NCI-H1436 treated with DMSO at 0.1 percent for 48 hours (cell line): ENCODE measurements at places on chromosomes 11 and 22.

DNA sequence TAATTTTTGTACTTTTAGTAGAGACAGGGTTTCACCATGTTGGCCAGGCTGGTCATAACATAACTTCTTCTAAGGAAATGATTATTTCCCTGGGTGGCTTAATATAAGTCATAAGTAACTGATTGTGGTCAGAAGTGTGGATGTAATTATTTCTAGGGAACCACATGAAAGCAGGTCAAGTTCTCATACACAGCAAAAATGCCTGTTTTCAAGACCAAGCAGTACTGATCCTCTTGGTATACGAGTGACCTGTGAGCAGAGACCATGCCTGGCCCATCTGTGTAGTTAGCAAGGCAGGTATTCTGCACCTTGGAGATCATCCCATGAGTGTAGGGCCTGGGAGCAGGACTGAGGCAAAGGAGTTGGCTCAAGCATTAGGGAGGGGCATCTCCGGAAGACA lies 32.5 kb upstream of the NUCB2 start:
- no peak for DNase-seq

DNA sequence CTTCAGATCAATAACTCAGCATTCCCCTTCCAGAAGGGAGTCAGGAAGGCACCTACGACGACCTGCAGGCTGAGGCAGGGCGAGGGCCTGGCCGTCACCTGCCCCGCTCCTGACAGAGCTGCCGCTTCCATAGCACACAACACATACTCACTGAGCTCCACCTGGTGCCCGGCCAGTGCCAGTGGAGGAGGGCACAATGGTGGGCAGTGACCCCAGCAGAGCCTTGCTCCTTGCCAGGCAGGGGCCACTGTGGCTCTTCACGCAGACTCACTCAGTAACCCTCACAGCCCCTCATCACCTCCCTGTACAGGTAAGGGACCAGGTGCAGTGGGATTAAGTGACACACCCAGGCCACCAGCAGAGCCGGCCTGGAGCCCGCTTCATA lies 24.6 kb downstream of the LRFN4 start:
- DNase-seq = no peak

DNA sequence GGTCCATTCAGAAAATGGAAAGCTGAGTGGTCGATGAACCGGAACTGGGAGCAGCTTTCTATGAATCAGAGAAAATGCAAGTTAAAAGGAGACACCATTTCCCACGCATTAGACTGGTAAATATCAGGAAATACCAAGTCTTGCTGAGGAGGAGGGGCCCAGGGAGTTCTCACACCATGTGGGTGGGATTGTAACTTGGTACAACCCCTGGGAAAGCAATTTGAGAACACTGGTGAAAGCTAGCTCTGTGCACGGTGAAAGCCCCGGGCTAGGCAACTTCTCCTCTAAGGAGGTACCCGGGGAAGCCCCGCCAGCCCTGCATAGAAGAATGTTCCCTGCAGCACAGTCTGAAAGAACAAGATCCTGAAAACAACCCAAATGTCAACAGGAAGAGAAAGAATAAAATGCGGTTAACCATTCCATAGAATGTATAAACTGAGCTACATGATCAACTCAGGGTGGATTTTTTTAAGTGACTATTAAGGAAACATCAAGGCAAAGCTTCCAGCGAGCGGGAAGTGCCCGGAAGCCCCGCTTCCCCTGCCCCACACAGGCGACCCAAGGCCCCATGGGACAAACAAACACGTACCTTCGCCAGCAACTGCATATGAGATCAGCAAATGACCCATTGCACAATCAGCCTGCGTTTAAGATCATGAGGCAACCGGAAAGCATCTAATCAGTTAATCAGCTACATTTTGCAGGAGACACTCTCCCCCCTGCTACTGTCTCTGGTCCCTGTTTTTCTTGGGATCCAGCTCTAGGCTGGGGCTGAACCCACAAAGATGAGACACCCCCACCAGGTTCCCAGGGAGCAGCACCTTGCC lies 11.3 kb downstream of the SHANK2 start:
- no peak for DNase-seq

DNA sequence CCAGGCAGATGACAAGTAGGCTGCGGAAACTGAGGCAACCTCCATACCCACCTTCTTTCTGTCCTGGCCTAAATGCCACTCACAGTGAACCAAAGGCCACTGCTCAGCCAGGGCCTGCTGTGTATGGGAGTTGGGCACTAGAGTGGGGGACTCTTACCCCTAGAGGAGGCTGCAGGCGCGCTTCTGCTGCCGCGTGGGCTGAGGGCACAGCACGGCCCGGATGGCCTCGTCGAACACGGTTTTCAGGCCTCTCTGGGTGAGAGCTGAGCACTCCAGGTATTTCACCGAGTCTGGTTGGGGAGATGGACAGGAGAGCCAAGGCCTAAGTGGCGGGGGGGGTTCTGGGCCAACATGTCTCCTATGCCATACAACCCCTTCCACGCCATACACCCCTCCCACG lies 14.2 kb upstream of the SSTR3 start:
- no peak for DNase-seq

- no peak for DNase-seq
Measured at GRCh38 chr11:62856333-62856895, 17.0 kb upstream of the WDR74 start.

DNA sequence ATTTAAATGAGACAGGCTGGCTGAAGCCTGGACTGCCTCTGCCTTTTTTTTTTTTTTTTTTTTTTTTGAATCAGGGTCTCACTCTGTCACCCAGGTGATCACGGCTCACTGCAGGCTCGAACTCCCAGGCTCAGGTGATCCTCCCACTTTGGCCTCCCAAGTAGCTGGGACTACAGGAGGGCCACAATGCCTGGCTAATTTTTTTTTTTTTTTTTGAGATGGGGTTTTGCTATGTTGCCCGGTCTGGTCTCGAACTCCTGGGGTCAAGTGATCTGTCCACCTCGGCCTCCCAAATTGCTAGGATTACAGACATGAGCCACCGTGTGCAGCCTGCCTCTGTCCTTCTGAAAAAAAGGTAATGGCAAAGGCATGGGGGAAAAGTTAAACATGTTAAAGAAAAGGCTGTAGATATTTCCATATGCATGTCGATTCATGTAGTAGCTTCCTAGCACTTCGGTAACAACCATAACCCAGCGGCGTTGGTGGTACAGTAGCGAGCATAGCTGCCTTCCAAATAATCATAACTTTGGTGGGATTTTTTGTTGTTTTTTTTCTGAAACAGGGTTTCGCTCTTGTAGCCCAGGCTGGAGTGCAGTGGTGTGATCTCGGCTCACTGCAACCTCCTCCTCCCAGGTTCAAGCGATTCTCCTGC lies 48.8 kb downstream of the MCHR1 start:
- no peak for DNase-seq

- no peak for DNase-seq
Measured at GRCh38 chr11:88098289-88098688, 77.0 kb downstream of the RAB38 start.

GRCh38 chr11:65083834-65084597 lies at the start of the genes CDCA5 and ZFPL1:
Gene CDCA5, minus strand, starts transcription at chr11:65084040. Its CDS starts 62 bp downstream, at chr11:65083978.
Gene ZFPL1, plus strand, starts transcription at chr11:65084222. Its CDS starts 477 bp downstream, at chr11:65084699.
- DNase-seq = peak; percentile 77

DNA sequence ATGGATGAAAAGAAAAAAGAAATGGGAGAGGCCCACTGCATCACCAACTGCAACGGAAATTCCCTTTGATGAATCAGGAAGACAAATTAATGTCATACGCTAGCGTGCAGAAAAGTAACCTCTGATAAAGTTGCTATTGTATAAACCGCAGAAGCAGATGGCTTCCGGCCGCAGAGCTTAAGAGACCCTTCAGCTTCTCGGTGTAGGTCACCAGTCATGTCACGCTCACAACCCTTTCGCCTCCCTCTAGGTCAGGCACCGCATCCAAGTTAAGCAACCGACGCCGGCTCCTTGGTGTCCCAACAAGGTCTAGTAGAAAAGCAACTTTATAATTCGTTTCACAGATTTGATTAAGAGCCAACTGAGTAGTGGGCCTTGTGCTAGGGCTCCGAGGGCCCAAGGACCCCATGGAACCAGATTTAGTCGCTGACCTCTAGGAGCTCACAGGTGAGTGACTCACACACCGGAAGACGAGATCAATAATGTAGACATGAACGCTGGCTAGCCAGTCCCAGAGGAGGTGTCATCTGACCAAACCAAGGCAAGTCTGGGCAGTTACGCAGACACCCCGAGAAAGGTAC lies 1.2 kb upstream of the ZFP91 start:
- DNase-seq = no peak

GRCh38 chr11:117273550-117274289 lies 17.4 kb upstream of the BACE1-AS start:
- DNase-seq = no peak

DNA sequence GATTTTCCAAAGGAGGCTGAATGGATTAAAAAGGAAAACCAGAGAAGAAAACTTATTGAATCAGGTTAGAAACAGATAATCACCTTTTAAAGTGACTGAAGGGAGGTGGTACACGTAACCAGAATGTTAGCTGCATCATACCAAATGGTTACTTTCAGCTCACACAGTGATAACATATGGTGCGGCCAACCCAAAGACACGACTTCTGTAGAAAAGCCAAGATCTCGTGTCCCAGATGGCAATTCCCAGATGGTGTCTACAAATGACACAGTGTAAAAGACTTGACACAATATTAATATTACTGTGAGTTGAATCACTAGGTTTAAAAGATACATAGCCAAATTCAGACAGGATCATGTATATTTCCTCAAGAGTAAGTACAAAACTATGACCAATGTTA lies 5.2 kb downstream of the PPP2R1B start:
- no peak for DNase-seq

GRCh38 chr11:1502168-1502953 lies 15.8 kb upstream of the MOB2 start:
- no peak for DNase-seq

DNA sequence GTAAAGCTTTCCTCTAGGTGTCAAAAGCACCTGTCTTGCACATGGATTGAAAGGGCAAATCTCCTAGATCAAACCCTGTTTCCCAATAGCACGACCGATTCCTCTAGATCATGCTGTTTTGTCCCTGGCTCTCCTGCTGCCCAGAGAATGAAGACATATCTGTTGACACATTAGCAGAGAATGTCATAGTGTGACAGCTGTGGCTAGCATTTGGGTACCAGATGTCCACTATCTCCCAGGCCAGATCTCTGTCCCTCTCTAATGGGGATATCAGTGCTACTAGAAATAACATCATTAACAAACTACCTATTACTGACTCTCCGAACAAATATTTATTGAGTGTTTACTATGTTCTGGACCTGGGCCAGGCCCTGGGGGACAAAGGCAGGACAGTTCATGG lies 72.4 kb upstream of the ISX start:
- no peak for DNase-seq

DNA sequence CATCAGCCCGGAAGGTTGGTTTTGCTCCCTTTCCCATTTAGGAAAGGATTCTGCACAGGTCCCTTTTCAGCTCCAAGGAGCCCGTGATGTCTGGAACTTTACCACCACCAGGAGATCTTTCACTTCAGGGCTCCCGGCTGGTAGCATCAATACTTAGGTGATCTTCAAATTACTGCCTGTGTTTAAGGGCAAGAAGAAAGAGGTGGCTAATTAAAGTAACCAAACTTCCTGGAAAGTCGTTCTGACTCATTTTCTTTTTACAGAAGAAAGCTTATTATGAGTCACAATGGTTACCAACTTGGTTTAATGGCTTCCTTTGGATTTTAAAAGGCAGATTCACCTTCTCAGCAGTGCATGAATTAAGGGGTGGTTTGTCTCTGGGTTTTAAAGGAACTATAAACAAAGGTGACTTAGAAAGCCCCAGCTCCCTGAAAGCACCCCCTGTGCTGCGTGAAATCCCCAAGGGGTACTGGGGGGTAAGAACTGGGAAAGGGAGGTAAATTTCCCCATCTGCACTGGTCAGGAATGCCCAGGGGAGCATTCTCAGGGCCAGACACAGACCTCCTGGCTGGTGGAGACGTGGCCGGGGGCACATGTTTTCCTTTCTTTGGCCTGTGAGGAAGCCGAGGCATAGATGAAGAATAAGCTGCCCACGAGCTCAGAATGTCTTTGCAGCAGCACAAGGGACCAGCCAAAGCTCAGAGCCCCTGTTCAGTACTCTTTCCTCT lies 8.8 kb downstream of the POU2F3 start:
- no peak for DNase-seq

GRCh38 chr11:123484448-123484847 lies 54.4 kb downstream of the GRAMD1B start:
- no peak for DNase-seq
